ENCODE measurements at places on chromosomes 7 and 10.

DNA sequence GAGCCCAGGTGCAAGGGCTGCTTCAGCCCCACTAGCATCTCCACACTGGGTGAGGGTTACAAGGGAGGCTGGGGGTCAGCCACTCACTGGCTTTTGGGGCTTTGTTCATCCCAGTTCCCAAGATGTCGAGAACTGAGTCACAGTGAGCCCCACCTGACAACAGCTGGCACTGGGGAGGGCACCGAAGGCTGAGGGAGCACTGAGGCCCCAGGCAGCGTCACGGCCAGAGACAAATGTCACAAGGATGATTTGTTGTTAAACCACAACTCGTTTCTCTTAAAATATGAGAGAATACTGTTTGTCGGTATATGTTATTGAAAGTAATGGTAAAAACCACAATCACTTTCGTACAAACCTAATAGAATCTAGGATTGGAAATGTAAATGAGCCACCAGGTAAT lies 219.9 kb downstream of the CELF2 start:
- DNase-seq: no peak

DNA sequence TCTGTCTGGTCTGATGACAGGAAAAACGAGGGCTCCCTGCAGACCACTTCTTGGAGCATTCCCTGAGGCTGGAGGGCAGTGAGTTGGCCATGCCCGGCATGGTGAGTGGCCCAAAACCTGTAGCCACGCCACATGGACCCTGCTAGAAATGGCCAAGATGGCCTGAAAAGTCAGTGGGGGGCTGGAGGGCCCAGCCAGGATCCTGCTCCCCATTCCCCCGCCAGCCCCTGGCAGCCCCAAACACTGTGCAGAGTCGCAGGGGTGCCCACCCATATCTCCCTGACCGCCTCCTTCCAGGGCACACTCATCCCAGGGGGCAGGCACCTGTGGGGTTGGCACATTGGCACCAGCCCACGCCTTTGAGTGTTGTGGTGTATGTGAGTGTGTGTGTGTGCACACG lies 18.7 kb upstream of the PPP2R2D start:
- no peak for DNase-seq

GRCh38 chr10:69010151-69010640 lies 21.6 kb downstream of the KIFBP start:
- DNase-seq: no peak

- DNase-seq: no peak
Observed at GRCh38 chr10:16652154-16652553, 130.5 kb upstream of the C1QL3 start.

DNA sequence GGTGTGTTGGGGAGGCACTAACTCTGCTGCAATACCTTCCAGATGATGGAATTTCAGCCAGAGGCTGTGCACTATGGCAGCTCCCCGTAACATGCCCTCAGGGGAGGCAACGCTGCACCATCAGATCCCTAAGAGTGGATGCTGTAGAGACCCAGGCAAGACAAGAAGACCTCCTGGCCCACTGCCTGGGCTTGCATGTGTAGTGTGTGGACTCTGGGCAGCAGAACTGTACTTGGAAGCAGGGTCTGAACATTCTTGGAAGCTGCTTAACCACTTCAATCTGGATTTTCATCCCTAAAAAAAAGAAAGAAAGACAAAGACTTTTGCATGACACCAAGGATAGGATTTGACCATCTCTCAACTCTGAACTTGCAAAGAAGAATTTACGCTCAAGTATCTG lies 297.5 kb upstream of the NRP1 start:
- no peak for DNase-seq
